Cardiac muscle cell (in vitro differentiated cells and primary cell): ENCODE measurements at places on chromosomes 12 and 14.

- H3K27ac ChIP-seq, result no peak overlapping the region
- H3K4me3 ChIP-seq, result no peak overlapping the region
- no peaks in the 10 kb centered on the region for H3K4me1 ChIP-seq
- no peaks in the 10 kb centered on the region for H3K27me3 ChIP-seq
- no peaks in the 10 kb centered on the region for H3K36me3 ChIP-seq
These were observed 34.7 kb downstream of the TNFAIP2 start for GRCh38 chr14:103157969-103158368.

DNA sequence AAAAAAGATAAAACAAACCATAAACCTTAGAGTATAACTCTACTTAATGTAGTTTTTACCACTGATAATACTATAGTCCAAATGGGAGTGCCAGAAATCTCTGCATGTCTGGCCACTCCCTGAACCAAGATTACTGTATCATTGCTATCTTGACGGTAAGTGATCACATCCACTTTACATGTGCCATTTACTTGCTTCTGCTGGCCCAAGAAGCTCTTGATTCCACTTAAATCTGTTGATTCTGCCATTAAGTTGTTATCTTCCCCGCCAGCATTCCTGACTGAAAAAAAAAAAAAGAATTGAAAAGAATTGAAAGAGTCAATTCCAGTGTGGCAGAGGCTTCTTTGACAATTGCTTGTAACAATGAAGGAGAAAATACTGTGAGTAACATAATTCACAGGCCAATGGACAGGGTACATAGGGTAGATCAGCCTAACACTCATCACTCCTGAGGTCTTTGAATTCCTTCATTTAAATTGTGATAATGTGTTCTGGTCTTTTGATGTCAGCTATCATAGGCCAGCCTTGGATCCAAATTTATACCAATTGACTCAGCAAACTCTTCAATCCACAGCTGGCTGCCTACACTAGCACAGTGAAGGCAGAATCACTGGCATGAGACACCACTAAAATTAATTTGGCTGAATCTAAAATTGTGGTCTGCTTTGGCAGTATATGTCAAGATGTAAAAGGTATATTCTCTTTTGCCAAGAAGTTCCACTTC lies 665.2 kb upstream of the FLRT2 start:
- H3K27ac ChIP-seq, result no peak overlapping the region
- H3K36me3 ChIP-seq, result no peaks in the 10 kb centered on the region
- H3K4me1 ChIP-seq, result peaks cover 6% of the 10 kb centered on the region
- no peaks in the 10 kb centered on the region for H3K27me3 ChIP-seq
- DNase-seq, result peak; percentile 35
- H3K4me3 ChIP-seq, result no peak overlapping the region

DNA sequence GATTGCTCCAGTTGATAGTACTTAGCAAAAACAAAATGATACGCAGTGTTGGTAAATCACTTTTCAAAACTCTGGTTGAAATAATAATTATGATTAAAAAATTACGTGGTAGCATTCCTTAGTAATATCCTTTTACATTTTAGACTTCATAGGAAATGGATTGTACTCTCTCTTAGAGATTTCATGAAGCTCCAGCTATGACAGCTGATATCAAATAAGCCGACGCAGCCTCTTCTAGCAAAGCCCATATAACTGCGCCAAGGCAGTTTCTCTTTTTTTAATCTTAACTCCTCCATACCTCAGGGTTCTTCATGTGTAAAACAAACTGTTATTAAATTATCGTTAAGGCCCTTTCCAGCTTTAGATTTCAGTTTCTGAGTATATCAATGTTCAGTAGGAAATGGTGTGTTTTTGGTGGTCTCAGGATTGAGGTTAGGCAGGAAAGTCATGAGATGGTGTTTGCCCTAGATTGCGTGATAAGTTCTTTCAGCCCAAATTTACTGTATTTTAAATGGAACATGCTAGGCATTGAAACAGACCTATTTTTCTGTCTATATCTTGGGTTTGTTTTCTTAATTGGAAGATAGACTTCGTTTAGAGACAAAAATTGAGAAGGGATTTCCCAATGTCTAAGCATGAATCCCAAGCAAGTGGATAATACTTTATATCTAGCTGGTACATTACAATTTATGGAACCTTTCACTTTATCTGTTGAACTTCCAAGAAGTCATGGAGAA lies 902 bp upstream of the CFL2 start:
- no peaks in the 10 kb centered on the region for H3K27me3 ChIP-seq
- DNase-seq, result no peak
- H3K36me3 ChIP-seq, result peaks cover 9% of the 10 kb centered on the region
- peaks cover 30% of the 10 kb centered on the region for H3K4me1 ChIP-seq
- peak overlapping the region; percentile 55 for H3K4me3 ChIP-seq

DNA sequence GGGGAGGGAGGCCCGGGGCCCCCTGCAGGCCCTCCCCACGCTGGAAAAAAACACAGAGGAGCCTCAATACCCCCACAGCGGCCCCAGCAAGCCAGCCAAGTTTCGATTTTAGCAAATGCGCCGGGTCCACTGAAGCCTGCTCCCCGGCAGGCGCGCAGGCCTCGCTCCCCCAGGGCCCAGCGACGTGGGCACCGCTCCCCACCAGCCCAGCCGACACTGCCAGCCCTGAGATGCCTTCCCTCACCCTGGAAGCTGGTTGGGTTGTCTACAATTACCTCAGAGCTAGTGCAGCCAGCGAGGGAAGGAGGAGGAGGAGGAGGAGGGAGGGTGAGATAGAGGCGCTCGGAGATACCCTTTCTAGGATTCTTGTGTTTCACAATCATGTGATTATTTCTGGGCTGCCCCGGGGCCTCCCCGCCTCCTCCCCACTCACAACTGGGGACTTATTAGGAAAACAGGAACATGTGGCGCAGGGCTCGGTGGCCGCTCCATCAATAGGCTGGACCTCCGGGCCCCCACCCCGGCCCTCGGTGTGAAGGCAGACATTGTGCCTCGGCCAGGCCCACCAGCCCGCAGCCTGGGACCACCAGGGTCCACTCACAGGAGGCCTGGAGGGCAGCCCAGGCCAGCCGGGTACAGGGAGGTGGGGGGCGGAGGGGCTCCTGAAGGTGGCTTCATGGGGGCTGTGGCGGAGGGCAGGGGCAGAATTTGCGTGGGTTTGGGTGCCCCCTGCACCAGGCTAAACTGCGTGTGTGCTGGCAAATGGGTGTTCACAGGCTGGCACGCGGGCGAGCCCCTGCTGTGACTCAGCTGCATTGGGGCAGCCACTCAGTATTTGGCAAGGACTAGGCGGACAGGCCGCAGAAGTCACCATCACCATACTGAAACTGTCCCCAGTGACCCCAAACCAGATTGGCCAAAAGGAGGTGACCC lies 109.9 kb downstream of the NCOR2 start:
- H3K4me1 ChIP-seq, result peaks cover 14% of the 10 kb centered on the region
- H3K36me3 ChIP-seq, result peaks cover 2% of the 10 kb centered on the region
- peak; percentile 72 for DNase-seq
- peak overlapping the region; percentile 57 for H3K27ac ChIP-seq
- no peak overlapping the region for H3K4me3 ChIP-seq

- H3K27ac ChIP-seq, result no peak overlapping the region
- no peak for DNase-seq
- H3K27me3 ChIP-seq, result peaks cover 3% of the 10 kb centered on the region
- H3K4me1 ChIP-seq, result no peaks in the 10 kb centered on the region
- no peak overlapping the region for H3K4me3 ChIP-seq
These were observed 12.7 kb upstream of the PRB2 start for GRCh38 chr12:11408096-11408495.
